ENCODE measurements at places on chromosomes 1 and 21. TPM values are rescaled to one million over a fixed set of nuclear protein-coding genes. Genes with fewer than 3 reads are reported as not detected.

Gene PLA2G2F
- not detected for total RNA-seq

Gene TMEM200B
- total RNA-seq, result 36.4 TPM

Gene DNAH14
- 8.9 TPM for total RNA-seq

- no peak for DNase-seq
Observed at GRCh38 chr1:160133990-160134770, 17.2 kb upstream of the ATP1A4 start.

DNA sequence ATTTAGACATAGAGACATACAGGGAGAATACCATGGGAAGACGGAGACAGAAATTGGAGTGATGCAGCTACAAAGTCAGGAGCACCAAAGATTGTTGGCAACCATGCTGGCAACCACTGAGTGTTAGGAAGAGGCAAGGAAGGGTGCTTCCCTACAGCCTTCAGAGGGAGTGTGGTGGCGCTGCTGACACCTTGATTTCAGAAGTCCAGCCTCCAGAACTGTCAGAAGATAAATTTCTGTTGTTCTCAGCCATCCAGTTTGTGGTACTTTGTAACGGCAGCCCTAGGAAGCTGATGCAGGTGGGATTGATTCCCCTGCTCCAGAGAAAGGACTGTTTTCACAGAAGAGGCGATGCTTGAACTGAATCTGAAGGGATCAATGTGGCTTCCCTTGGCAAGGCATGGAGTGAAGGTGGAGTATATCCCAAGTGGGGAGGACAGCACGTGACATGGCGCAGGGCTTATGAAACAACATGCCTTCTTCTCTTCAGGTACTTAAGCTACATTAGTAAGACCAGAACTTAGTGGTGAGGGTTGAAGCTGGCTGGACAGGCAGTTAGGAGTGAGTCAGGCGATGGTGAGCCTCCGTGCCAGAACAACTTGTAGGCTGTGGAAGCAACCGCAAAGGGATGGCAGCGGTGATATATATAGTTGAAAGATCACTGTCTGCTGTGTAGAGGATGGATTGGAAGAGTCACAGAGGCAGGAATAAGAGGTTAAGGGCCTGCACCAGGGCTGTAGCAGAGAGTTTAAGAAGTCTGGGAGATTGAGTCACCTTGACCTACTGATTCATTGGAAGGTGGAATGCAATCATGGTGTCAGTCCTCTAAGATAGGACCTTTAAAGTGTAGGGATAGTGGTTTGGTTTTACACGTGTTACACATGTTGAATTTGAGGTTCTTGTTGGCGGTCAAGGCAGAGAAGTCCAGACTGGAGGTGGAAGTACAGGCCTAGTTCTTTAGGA, 2.1 kb downstream of the LEPR start:
- DNase-seq, result no peak

- DNase-seq, result no peak
Observed at GRCh38 chr1:92572520-92572919, 85.8 kb upstream of the GFI1 start.

DNA sequence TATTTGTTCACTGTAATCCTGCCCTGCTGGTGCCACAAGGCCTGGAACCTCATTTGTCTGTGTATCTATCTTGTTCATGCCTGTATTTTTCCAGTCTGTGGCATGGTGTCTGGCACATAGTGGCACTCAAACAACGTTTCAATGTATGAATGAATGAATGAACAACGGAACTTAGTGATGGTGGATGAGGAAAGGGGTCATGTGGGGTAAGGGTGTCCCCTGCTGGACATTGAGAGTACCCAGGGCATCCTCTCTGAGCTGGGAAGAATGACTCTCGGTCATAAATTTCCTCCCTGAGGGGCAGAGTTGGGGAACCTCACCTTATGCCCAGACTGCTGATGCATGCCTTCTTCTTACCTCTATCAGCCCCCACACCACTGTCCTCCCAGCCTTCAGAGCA, 18.9 kb upstream of the ZNF683 start:
- DNase-seq, result no peak

Measured in esophagus muscularis mucosa (tissue), 4 donors.